ENCODE measurements at places on chromosomes 12 and 14. TPM values are rescaled to one million over a fixed set of nuclear protein-coding genes. Genes with fewer than 3 reads are reported as not detected.

The TBC1D30 gene
- total RNA-seq: 1.9 TPM

The PLCZ1 gene
- total RNA-seq: not detected

The NOC4L gene
- 55.3 TPM for total RNA-seq

The GPR84 gene
- 0.15 TPM for total RNA-seq

The NXPH4 gene
- 5.2 TPM for total RNA-seq

The NID2 gene
- 40.0 TPM for total RNA-seq

The RBM23 gene
- total RNA-seq: 60.4 TPM

The CAPZA3 gene
- not detected for total RNA-seq

The PELI2 gene
- 1.2 TPM for total RNA-seq

The STON2 gene
- total RNA-seq: 1.3 TPM

The KRT73 gene
- total RNA-seq: not detected

The CIDEB gene
- 0.17 TPM for total RNA-seq

The SLC17A8 gene
- total RNA-seq: 0.03 TPM

The YLPM1 gene
- total RNA-seq: 35.8 TPM

The FITM1 gene
- total RNA-seq: 0.13 TPM

The TAS2R9 gene
- not detected for total RNA-seq

The SLC11A2 gene
- total RNA-seq: 20.7 TPM

The KRT77 gene
- not detected for total RNA-seq

The TMEM179 gene
- total RNA-seq: 0.39 TPM

The LHX5 gene
- not detected for total RNA-seq

The DAO gene
- not detected for total RNA-seq

The CDK17 gene
- total RNA-seq: 11.1 TPM

The ZDHHC22 gene
- 0.21 TPM for total RNA-seq

The KRT71 gene
- total RNA-seq: not detected

The MSRB3 gene
- total RNA-seq: 18.5 TPM

The NCAPD2 gene
- 56.9 TPM for total RNA-seq

The TUNAR gene
- total RNA-seq: not detected

The ACIN1 gene
- total RNA-seq: 89.4 TPM

The DCD gene
- total RNA-seq: not detected

The IRAK3 gene
- total RNA-seq: 0.91 TPM

The ACOT4 gene
- 1.9 TPM for total RNA-seq

The TCL1B gene
- total RNA-seq: not detected

The FGF23 gene
- total RNA-seq: not detected

All from A549 treated with Mapracorat at 1 μM for 4 hours (cell line).